Stimulated activated CD4-positive, alpha-beta T cell treated with anti-CD3 and anti-CD28 coated beads, TNF-alpha, amount 100 ng/mL, for 1 hour (primary cell): ENCODE measurements at places on chromosomes 2 and 18.

DNA sequence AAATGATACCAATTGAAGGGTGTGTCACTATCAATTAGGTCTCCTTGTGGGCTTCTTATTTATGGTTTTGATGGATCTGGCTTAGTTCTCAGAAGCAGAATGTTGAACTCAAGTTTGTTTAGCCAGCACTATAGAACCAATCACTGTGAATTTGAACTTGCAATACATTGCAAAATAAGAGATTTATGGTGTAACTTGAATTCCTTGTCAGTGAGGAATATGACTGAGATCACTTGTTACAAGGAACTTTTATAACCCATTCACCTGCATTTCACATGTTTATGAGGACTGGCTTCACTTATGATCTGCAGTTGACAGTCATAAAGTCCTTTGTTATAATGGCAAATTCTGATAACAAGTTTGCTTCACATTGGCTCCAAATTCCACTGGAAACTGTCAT is 9.8 kb downstream of the GATA6 start:
- no peak for DNase-seq

DNA sequence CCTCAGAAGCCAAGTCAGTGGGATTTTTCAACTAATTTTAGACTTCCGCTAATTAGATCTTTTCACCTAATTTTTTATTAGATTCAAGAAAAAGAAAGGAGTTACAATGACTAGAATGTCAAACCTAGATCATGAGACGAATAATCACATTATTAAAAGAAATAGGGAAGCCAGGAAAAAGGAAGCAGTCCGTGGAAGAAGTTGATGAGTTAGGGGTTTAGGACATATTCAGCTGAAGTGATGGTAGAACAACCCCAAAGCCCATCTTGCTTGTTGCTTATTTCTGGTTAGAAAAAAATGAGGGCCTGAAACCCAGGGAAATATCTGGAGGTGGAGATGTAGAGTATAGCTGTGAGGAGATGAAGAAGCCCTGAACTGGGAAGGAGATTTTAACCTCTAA is 8.0 kb downstream of the KLF7 start:
- no peak for DNase-seq

DNA sequence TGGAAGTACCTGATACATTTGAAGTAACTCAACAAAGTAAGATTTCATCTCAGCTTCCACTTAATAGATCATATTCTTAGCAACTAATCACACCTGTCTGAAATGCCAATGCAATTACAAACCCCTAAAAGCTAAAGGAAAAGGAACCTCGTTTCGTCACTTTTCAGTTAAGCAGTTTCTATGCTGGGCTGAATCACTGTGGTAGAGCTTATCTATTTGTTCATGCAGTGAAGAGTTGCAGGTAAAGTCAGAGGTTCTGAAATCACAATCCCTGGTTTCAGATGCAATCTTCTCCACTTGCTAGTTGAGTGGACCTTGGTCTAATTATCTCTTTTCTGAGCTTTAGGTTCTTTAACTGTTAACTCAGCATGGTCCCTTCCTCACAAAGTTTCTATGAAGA is 6.3 kb downstream of the HRH4 start:
- DNase-seq: no peak

GRCh38 chr18:35467624-35468016 is 30.1 kb downstream of the INO80C start:
- DNase-seq: no peak

GRCh38 chr2:241851325-241852115 is 7.2 kb downstream of the PDCD1 start:
- DNase-seq: no peak
